ENCODE measurements at places on chromosomes 11 and 22.

- DNase-seq, result no peak
Measured at GRCh38 chr11:101707477-101707876, 123.7 kb upstream of the TRPC6 start.

DNA sequence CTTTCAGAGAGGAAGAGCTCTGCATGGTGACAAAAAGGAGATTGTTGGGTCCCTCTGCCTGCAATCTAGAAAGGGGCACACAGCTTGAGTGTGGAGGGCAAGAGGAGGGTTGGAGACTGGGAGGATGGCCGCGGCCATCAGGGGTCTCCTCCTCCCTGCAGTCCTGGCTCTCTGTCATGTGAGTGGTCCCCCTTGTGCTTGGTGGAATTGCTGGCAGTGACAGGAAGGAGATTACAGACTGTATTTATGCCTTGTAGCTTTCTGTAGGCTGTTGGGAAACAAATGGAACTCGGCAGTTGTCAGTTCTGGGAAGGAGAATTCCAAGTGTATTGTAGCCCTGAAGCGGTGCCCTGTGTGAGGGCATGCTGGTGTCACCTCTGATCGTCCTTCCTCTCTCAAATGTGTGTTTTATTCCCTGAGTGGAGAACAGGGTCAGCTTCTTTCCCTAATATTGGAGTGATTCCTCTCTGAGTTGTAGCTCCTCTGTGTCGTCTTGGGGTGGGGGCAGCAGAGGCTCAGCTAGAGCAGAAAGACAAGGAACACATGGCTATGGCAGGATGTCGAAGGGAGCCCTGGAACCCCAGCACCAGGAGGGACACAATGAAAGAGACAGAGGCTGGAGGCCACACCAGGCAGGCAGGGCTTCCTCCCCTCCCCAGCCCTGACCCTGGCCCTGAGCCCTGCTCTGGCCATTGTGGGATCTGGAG lies 163.1 kb downstream of the PKNOX2 start:
- DNase-seq, result no peak

DNA sequence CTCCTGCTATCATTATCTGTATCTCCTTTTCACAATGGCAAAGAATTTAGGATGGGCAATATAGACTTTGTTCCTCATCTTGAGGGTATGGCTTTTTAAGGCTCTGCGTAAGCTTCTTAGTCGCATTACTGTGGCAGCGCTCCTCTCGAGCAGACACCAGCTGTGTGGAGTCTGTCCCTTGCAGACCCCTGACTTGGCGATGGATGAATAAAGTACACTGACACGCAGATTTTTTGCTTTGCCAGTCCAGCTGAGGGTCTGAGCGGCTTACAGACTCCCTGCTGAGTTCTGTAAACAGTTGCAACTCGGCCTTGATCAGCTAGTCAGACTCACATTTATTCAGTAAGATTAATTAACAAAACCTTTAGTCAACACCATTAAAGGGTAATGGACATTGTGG lies 390.0 kb upstream of the CNTN5 start:
- DNase-seq, result no peak

DNA sequence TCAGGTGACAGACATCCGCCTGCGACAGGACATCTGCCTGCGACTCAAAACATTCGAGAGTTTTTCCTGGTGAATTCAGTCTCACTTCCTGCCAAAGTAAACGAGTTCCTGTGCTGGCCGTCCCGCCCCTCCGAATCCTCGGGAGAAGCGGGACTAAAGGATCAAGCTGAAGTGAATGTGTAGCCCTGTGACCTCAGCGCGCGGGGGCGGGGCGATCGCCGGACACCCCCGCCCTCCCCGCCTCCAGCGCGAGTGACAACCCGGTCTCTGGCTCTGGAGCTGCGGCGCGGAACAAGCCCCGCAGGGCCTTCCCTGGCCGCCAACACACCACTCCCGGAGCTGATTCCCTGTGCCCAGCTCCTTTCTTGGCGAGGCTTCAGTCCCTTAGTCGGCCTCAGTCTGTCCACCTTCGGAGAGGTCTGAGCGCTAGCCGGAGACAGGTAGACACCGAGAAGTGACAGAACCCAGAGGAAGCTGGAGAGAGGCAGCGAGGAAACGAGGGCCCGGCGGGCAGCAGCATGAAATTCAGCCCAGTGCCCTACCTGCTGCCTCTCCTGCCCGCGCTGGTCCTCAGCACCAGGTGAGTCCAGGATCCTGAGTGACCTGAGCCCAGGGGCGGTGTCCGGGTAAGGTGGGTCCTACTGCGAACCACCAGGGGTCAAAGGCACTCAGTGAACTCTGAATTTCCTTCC lies 766.4 kb upstream of the LUZP2 start:
- DNase-seq, result no peak

- DNase-seq, result no peak
Measured at GRCh38 chr11:81852896-81853295, 880.8 kb downstream of the FAM181B start.

GRCh38 chr11:134501406-134502152 lies 89.5 kb upstream of the B3GAT1 start:
- DNase-seq, result no peak

DNA sequence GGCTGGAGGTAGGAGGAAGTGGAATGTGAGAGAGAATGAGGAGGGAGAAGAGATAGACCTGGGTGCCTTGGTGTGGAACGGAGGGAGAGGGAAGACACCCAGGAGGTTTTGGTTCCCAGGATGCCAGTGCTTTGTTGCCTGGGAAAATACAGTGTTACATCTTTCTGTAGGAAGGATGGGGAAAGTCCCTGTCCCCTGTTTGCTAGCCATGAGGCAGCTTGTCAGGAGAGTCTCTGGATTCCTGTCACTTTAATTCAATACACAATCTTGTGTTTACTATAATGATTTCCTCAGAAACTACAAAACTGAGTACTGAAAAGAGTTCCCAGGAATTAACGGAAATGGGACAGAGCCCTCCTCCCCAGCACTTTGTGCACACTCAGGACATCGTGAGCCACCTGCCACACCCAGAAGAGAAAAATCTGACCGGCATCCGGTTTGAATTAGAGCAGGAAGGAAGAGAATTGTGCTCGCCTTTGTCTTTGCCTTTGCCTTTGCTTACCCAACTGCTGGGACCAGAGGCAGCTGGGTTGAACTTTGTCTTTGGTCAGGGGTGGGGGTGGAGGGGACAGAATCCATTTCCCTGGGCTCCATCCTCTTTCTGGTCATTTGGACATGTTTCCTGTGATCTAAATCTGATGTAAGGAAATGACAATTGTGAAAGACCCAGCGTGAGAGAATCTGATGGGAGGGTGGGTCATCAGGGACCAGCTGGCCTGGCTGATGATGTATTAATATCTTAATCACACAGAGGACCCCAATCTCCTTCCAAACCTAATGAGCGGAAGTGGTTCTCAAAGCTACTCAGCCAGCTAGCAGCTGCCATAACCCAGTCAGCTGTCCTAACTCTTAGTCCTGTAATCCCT lies 1.3 kb upstream of the LIMK2 start:
- no peak for DNase-seq

- DNase-seq, result no peak
Measured at GRCh38 chr11:100632941-100633452, 54.1 kb upstream of the ARHGAP42 start.

- no peak for DNase-seq
Measured at GRCh38 chr22:37999236-37999635, 14.9 kb upstream of the SOX10 start.

DNA sequence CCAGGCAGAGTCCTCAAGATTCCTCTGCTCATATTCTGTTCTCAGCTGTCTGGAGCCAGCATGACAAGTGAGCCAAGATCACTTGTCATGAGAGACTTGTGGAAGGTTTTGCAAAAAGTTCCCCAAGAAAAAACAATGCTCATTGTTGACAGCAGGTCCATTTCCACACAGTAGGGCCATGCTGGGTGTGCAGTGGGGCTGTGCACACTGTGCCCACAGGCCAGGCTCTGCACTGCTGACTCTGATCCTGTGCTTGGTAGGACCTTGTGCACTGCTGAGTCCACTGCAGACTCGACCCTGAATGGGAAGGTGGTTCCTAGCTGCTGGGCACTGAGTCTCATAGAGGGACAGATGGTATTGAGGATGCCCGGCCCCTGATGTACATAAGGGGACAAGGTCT lies 33.9 kb upstream of the IGLL5 start:
- DNase-seq, result no peak

All from hematopoietic multipotent progenitor cell (in vitro differentiated cells).